Activated CD4-positive, alpha-beta memory T cell treated with anti-CD3 and anti-CD28 coated beads for 36 hours (primary cell): ENCODE measurements at places on chromosomes 3 and 15. TPM values are rescaled to one million over a fixed set of nuclear protein-coding genes. Genes with fewer than 3 reads are reported as not detected.

DNA sequence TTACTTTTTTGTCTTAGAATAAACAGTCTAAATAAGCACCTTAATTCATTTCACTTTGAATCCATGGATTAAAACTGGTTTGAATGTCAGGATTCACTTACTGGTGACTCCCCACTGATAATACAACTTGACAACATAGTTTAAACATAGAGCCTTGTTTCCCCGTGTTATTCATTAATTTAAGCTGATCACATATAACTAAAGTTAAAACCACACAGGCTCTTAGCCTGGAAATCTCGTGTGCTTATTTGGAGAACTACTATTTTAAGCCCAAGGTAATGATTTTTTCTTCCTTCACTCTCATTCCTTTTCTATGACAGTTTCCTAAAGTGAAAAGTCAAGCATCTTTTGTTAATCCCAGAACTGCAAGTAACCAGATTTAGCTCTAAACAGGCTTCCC lies 64.2 kb downstream of the HACD2 start:
- no peak for DNase-seq

The CEMIP gene
- 0.07 TPM for total RNA-seq

The ITIH1 gene
- total RNA-seq: not detected

GRCh38 chr3:123444744-123445143 lies 4.1 kb downstream of the ADCY5 start:
- DNase-seq: no peak

GRCh38 chr15:80533790-80534333 lies 129.7 kb downstream of the ARNT2 start:
- DNase-seq: no peak

The FILIP1L gene
- total RNA-seq: 0.17 TPM

The SORD gene
- total RNA-seq: 14.5 TPM

- no peak for DNase-seq
Observed at GRCh38 chr15:45827766-45828165, 192.9 kb downstream of the SQOR start.

The CORO2B gene
- 0.19 TPM for total RNA-seq

DNA sequence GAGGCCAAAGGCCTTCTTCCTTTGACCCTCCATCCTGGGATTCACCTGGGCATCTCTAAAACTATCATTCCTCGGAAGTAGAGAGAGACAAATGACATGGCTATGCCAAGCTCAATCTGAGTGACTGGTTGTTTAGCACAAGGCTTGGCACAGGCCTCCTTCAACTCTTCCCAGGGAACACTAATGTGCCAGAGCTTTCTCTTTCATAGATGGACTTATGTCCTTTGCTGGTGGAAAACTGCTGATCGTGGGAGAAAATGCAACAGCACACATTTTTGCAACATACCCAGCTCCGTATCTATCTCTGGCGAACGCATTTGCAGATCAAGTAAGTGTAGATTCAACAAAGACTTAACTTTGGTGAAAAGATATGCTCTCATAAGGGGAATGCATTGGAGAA lies 36.5 kb downstream of the AQP9 start:
- DNase-seq: no peak

The TTLL13 gene
- 0.73 TPM for total RNA-seq

The MAP1A gene
- 1.5 TPM for total RNA-seq

The UCN2 gene
- total RNA-seq: not detected
